ENCODE measurements at places on chromosomes 4 and X.
A peak's percentile ranks its signal among the peaks of the same experiment; 100 is the strongest.

DNA sequence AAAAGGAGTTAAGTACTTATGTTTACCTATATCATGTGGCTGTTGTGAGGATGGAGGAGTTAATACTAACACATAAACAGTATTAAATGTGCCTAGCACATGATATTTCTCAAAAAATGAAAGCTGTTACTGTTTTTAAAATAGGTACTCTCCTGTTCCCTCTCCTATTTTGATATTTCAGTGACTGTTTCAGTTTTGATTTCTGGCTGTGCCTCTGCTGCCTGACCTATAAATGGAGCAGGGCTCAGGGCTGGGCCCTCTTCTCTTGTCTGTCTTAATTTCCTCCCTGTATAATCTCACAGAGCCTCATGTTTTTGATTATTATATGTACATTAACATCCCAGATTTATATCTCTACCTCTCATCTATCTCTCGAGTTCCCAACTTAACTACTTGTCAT, 93.3 kb downstream of the UGT8 start:
- DNase-seq: no peak

- peak; percentile 24 for DNase-seq
Measured at GRCh38 chr4:20393486-20394100, 141.9 kb downstream of the SLIT2 start.

DNA sequence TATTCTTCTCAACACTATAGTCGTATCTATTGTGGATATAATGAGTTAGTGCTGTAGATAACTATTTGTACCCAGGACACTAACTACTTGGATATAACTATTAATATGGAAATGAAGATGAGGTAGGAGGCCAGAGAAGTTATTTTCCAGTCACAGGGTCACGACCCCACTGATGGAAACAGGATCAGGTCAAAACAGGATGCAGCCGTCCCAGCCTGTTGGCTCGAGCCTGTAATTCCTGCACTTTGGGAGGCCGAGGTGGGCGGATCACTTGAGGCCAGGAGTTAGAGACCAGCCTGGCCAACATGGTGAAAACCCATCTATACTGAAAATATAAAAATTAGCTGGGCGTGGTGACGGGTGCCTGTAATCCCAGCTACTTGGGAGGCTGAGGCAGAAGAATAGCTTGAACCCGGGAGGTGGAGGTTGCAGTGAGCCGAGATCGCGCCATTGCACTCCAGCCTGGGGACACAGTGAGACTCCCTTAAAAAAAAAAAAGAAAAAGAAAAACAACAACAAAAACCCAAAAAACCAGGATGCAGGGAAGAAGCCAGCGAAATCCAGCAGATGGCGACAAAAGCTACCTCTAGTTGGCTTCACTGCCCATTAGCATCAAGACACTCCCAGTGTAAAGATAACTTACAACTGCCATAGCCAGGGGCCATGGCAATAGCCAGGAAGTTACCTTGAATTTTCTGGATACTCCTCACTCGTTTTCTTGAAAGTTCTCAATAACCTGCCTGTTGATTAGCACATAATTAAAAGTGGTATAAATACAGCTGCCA, 37.9 kb upstream of the NKAP start:
- DNase-seq: peak; percentile 41

- DNase-seq: no peak
Measured at GRCh38 chr4:665381-665750, 8.7 kb downstream of the ATP5ME start.

- no peak for DNase-seq
Measured at GRCh38 chrX:41258871-41259270, 75.1 kb upstream of the DDX3X start.

Data from NCI-H1092 treated with DMSO at 0.1 percent for 48 hours (cell line).